ENCODE measurements at places on chromosomes 2 and 18.
A peak's percentile ranks its signal among the peaks of the same experiment; 100 is the strongest.

DNA sequence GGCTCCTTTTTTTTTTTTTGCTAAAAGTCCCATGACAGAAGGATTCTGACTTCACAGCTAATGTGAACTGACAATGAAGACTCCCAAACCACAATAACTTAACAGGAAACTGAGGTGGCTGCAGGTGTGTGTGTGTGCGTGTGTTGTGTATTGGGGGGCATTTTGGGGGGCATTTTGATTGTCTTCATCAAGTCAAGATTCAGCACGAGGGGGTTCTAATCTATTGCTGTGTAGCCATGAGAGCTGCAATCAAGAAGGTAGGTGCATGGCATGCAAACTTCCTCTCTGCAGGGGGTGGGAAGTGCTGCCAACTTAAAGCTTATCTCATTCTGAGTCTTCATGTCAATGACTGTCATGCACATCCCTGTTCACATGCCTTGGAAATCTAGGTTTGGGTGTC is 25.2 kb downstream of the SPRED2 start:
- DNase-seq, result peak; percentile 39

GRCh38 chr2:125681976-125682805 is 973.8 kb upstream of the GYPC start:
- DNase-seq, result no peak

GRCh38 chr2:97706708-97707345 is 6.5 kb upstream of the ZAP70 start:
- no peak for DNase-seq

DNA sequence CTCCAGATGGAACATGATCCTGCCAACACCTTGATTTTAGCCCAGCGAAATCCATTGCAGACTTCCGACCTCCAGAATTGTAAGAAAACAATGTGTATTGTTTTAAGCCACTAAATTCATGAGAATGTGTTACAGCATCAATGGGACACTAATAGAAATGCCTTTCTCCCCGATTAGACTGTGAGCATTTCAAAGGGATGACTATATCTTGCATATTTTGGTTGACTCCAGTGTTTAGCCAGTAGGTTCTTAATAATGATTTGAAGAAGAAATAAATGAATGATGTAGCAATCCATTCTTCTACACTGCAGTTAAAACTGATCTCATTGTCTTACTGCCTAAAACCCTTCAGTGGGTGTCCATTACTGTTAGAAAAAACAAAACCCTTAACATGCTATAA is 67.4 kb upstream of the ACVR1C start:
- DNase-seq, result no peak

DNA sequence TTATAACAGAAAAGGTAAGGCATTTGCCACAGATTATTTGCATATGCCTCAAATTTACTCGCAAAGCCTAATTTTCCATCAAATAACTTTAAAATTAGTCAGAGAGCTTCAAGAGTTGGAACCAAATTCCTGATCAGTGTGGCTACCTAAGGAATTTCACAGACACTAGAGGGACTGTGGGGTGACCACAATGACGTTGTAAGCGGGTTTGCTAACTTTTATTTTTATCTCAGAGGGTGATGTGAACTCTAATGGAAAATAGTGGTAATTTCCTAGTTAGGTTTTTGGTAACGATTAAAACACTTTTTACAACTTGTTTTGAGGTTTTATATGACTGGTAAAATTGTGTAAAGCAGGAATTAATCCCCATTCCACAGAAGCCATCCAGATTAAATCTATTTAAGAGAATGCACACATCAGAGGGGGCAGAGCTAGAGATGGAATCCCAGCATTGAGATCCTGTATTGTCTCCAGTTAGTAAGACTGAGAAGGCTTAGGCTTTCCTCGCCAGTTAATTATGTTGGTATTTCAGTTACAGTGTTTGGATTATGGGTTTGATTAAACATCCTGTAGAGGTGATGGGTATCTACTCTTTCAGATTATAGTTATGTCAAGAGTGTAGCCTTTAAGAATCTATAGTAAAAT is 129.0 kb downstream of the GPD2 start:
- no peak for DNase-seq

GRCh38 chr2:241309684-241310117 is 5.8 kb downstream of the HDLBP start:
- DNase-seq, result peak; percentile 66
